ENCODE measurements at places on chromosomes 11 and 22. TPM values are rescaled to one million over a fixed set of nuclear protein-coding genes. Genes with fewer than 3 reads are reported as not detected.

Gene CTSW
- total RNA-seq, result 0.10 TPM

Gene CAVIN3
- 34.6 TPM for total RNA-seq

Gene CCDC15
- total RNA-seq, result 0.67 TPM

Gene DDI1
- total RNA-seq, result not detected

Gene LRFN4
- total RNA-seq, result 106 TPM

Gene SPON1
- total RNA-seq, result not detected

Gene GLYATL1
- total RNA-seq, result not detected

Gene KCNC1
- total RNA-seq, result 0.19 TPM

Measured in A549 treated with GW870086 at 1 μM for 4 hours (cell line).